ENCODE measurements at places on chromosomes 1 and 21.
A peak's percentile ranks its signal among the peaks of the same experiment; 100 is the strongest.

DNA sequence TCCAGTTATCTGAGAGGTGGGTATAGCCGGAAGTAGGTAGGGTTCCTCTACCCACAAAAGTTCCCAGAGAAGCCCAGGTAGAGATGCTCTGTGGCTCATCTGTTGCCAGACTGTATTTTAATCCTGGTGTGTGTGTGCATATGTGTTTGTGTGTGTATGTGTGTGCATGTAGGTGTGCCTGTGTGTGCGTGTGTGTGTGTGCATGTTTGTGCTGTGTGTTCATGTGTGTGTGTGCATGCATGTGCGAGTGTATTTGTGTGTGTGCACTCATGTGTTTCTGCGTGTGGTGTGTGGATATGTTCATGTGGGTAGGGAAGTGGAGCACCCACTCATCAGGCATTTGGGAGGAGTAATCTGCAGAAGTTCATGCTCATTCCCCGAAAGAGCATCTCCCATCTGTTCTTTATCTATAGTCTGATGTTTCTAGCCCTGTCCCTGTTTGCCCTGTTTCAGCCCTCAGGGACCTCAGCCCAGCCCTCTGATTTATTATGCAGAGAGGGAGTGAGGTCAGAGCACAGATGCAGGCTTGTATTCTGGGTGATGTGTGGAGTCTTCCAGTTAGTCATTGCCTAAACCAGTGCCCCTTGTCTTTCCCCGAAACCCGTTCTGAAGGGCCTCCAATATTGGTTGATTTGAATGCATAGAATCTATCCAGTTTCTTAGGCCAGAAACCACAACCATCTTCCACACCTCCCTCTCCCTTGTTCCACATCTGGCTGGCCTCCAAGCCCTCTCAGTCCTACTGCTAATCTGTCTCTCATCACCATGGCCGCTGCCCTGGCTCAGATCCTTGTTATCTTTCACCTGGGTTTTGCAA, 69.1 kb downstream of the DISC1 start:
- no peak for DNase-seq

GRCh38 chr1:89847191-89847729, 26.4 kb downstream of the LRRC8D start:
- no peak for DNase-seq

DNA sequence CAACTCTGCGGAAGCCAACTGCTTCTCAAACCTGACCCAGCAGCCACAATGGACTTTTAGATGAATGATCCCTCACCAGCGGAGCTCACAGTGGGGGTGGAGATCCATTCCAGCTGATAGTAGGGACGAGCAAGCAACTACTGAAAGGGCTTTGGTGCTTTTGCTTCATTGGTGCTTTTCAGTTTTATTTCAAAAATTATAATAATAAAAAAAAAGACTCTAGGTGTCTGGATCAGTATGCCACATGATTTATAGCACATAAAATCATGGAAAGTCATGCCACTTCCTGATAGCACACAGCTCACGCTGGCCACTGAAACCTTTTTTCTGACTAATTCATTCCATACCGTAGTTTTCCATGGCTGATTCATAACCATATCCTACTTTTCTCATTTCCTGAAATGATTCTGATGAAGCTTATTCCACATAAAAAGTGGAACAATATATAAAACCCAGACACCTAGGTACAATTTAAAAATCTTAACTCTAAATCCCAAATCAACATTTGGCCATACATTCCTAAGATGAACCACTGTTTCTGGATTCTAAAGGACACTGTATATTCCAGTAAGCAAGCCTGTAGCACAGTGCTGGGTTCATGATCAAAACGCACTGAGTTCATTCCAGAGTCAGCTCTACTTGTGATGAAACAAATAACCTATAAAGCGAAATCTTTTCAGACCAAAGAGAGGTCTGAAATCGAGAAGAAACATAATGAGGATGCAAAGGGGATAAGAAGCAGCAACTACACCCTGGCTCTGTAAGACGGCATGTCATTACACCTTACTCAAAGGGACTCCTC, 41.3 kb upstream of the KCNE1 start:
- DNase-seq: no peak

GRCh38 chr1:203628201-203629015, 1.8 kb downstream of the ATP2B4 start:
- no peak for DNase-seq

- DNase-seq: peak; percentile 15
Measured at GRCh38 chr1:101291562-101292380, 55.0 kb downstream of the S1PR1 start.

- no peak for DNase-seq
Measured at GRCh38 chr1:157849229-157849875, 7.7 kb upstream of the CD5L start.

DNA sequence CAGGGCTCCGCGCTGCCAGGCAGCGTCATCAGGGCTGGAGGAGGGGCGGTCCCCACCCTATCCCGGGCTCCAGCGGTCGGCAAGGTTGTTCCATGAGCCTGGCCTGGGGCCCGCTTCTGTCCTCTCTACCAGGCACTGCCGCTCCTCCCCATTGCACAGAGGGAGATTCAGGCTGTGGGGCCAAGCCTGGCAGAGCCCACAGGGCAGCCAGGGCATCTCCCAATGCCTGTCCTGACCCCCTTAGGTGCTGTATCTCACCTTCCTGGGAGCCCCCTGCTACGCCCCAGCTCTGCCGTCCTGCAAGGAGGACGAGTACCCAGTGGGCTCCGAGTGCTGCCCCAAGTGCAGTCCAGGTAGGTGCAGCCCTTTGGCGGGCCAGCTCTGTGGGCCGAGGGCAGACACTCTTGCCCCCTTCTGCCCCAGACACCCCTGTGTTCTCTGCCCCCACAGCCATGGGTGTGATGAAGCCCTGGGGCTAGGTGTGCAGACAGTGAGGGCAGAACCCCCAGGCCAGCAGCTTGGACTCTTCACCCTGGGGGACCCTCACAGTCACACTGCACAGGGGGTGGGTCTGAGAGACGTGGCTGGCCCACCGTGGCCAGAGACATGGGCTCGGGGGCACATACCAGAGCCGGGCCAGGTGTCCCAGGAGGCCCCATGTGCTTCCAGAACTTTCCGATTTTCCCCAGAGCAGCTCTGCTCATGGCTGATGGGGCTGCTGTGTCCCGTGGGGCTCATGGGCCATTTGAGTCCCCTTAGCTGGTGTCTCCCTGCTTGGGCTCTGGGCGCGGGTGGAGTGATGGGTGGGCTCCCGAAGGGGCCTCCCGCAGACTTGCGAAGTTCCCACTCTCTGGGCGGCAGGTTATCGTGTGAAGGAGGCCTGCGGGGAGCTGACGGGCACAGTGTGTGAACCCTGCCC, 1.6 kb downstream of the TNFRSF14 start:
- no peak for DNase-seq

DNA sequence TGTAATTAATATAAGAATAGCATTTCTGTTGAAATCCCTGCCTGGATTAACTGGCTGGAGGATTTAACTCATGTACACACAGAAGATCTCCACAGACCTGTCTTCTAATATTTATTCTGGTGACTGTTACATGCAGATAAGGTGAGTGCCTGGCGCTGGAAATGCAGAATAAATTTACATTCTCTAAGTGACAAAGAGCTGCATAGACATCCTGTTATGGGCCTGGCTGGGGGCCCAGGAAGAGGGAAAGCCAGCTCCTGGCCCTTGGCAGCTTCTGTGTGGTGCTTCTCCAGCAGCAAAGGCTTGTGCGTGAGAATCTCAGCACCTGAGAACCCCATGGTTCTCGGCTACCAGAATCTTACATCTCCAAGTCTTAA, 446.6 kb downstream of the PTPRU start:
- no peak for DNase-seq

GRCh38 chr21:16504766-16505165, 775.0 kb downstream of the USP25 start:
- no peak for DNase-seq

- DNase-seq: no peak
Measured at GRCh38 chr1:233587958-233588799, 25.7 kb upstream of the KCNK1 start.

DNA sequence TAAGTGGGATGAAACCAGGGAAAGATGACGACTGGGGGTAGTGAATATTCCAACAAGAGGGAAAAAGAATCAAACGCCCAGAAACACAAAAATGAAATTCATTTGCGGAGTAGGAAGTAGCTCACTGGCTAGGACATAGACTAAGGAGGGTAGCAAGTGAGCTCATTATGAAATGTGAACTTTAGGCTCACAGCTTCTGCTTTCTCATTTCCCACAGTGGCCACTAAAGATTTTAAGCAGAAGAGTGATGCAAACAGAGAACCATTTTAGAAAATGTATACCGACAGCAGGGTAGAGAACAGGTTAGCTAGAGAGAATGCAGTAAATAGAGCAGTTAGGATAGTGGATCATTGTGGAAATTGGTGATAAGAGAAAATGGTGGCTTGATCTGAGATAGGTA, 3.5 kb downstream of the CD48 start:
- DNase-seq: no peak

GRCh38 chr1:203168991-203169390, 6.6 kb downstream of the MYBPH start:
- no peak for DNase-seq

- DNase-seq: no peak
Measured at GRCh38 chr21:38861056-38861455, 55.3 kb downstream of the ETS2 start.

DNA sequence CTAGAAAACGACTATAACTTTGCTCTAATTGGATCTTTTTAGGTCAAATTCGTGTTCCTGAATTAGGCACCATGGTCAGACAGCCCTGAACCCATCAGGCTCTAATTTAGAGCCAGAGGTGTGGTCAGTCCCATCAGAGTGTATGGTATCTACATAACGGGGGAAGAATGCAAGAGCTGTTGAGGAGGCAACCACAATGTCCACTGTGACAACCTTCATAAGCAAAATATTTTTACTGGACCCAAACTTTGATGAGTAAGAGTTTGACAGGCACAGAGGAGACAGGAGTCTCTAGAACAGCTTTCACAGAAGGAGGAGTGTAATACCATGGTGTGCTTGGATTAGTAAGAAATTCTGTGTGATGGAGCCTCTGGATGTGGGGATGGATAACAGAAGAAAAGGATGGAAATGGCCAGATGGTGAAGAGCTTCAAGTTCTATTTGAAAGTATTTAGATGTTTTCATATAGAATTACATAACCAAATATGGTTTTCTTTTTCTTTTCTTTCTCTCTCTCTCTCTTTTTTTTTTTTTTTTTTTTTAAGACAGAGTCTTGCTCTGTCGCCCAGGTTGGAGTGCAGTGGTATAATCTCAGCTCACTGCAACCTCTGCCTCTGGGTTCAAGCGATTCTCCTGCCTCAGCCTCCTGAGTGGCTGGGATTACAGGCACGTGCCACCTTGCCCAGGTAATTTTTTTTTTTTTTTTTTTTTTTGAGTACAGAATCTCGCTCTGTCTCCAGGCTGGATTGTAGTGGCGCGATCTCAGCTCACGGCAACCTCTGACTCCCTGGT, 24.9 kb downstream of the UBE2U start:
- no peak for DNase-seq

DNA sequence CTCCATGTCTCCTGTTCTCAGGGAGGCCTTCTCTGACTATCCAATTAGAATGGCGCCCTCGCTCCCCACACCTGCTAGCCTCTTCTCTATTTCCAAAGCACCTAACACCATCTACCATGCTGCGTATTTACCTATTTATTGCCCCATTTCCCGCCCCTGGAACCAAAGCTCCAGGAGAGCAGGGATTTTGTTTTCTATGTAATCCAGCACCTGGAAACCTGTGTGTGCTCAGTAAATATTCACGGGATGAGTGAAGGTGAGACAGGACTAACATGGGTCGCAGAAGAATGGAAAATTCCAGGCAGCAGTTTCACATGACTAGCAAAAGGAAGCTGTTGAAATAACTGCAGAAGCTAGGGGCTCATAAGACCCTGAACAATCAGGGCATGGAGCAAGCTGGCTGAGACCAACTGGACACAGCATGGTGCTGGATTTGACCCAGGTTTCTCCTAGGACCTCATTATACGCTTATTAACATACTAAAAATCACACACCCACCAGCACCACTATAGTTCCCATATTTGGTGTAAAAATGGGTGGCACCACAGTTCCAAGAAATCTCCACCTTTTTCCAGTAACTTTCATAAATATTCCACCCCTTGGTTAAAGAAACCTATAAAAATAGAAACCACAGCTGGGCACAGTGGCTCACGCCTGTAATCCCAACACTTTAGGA, 15.1 kb upstream of the TENT5B start:
- no peak for DNase-seq

DNA sequence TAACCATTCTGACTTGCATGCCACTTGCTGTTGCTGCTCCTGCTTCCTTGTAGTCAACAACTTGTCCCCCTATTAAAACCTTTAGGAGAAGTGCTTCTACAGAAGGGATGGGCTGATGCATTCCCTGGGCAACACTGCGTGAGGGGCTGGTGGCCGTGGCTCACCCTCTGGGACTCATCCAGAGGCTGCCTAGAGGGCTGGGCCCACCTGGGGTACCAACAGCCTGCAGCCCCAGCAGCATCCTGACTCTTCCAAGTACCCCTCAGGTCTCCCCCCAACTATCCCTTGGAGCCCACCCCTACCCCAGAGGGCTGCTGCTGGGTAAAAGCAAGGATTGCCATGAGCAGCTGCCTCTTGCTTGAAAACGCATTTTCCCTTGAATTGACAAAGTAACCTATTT, 34.7 kb upstream of the LHX4 start:
- DNase-seq: no peak

DNA sequence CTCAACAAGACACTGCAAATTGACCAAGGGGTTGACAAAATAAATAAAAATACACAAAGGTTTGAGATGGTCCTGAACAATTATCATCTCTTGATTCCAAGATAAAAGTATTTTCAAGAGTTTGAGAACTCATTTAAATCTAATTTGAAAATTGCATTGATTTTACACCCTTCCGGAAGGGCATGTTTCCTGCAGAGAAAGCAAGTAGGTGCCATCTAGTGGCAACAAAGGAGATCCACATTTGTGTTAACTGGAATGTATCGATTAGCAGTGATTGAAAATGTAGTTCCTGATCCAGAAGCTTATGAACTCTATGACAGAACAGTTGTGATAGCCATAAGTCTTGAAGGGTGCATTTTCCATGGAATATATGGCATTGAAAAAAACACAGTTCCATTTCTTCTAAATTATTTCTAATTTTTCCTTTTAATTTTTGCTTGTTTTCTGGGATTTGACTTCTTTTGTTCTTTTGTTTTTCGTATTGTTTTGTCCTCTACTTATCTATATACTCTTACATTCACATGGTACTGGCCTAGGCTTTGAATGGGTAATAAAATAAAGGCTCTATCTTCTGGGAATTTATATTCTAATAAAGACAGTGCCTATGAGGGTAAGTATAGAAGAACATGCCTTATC, 143.7 kb downstream of the DNM3 start:
- no peak for DNase-seq

- no peak for DNase-seq
Measured at GRCh38 chr1:53957194-53957818, 11.2 kb downstream of the LRRC42 start.

DNA sequence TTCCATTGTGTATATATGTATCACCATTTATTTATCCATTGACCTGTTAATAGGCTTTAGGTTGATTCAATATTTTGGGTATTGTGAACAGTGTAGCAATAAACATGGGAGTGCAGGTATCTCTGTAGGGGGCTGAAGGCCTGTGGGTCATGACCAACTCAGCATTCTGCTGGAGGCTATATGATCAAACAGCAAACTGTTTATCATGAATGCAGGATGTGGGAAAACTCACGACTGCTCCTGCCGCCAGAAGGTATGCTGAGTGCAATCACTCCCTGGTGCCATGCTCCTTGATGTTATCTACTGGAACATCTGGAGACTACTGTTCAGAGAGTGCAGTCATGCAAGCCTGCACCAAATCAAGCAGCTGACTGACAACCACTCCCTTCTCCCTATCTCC, 275.2 kb downstream of the COL11A1 start:
- DNase-seq: no peak
